ENCODE measurements at places on chromosomes 2 and 18.

DNA sequence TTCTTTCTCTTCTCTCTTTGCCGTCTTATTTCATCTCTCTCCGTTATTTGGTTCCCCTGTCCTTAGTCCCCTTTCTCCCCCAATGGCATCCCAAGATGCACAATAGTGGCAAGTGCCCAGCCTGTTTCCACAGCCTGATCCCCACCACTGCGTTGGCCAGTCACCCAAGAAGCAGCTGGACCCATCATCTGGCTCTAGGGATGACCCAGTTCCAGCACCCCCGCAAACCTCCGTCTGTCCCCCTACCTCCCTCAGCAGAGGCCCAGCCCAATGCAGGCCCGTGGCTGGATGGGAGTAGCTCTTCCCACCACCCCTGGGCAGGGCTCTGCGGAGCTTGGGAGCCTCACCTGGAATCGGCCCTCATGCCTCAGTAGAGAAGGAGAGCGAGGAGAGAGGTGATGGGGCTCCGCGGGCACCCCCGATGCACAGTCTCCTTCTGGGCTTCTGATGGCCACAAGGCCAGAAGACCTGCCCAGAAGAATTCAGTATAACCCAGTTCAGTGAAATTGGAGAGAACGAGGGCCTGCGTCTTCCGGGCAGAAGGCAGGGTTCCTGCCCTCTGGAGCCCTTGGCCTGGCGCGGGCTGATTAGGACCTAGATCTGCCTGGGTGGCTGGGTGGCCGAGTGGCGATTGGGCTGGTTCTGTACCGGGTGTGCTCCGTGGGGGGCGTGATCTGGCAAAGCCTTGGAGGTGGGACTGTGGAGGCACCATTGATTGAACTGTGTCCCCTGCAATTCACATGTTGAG lies 50.9 kb downstream of the RRM2 start:
- DNase-seq, result no peak

GRCh38 chr2:171878481-171878993 lies 15.5 kb downstream of the SLC25A12 start:
- no peak for DNase-seq

DNA sequence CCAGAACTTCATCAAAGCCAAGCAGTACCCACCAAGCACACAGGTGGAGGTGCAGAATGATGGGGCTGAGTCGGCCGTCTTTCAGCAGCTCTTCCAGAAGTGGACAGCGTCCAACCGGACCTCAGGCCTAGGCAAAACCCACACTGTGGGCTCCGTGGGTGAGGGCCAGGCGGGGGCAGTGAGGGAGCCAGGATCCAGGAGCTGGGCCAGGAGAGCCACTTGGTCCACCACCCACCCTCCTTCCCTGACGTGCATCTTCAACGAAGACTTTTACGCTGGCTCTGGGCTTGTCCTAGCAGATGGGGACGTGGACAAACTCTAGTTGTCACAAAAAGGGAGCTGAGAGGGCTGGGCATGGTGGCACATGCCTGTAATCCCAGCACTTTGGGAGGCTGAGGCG lies 11.8 kb downstream of the VIL1 start:
- DNase-seq, result no peak

- DNase-seq, result no peak
Measured at GRCh38 chr2:236607471-236608187, 38.0 kb downstream of the ACKR3 start.

DNA sequence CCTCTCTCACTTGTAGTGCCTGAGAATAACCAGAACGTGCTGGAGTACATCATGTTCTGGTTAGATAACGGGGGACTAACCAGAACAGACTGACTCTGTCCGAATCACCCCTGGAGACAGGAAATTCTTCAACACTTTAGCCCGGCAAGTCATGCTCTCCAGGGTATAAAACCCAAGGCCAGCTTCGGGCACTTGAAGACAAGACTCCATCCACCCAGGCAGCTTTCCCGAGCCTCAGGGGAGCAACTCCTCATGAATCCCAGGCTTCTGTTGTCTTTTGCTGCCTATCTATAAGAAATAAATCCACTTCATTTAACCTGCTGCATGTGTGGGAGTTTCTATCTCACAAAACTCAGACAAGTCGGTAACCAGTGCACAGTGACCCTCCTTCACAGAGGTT lies 99.6 kb downstream of the KCNF1 start:
- DNase-seq, result no peak

- DNase-seq, result no peak
Measured at GRCh38 chr18:49399003-49399402, 61.4 kb downstream of the DYM start.

- DNase-seq, result no peak
Measured at GRCh38 chr2:238461491-238461890, 34.8 kb downstream of the ASB1 start.

DNA sequence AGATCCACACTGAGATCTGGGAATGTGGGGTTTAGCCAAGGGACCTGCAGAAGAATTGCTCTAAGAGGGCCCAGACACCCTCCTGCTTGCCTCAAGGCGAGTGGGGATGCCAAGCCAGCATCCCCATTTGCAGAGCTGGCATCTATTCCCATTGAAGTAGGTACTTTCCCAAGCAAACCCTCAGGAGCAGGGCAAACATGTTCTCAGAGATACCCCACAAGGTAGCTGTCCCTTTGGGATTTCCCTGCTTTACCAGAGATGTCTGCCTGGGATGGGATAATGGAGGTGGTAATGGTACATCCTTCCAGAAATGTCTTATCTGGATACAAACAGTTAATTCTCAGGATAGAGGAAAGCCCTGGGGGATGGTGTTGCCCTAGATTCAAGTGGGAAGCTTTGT lies 51.2 kb downstream of the GYPC start:
- no peak for DNase-seq

GRCh38 chr2:1970341-1970740 lies 226.0 kb upstream of the PXDN start:
- no peak for DNase-seq

DNA sequence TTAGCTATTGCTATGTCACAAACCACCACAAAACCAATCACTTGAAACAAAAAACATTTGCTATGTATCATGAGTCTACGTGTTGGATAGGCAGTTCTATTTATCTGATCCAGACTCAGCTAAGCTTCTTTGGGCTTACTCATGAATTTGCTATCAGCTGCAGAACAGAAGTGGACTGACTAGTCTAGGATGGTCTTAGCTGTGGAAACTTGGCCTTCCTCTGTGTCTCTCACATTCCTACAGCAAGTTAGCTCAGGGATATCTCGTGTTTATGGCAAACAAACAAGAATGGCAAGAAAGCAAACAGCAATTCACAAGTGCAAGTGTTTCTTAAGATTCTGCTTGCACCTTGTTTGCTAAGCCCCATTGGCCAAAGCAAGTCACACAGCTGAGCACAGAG lies 288.0 kb upstream of the TNP1 start:
- no peak for DNase-seq

- peak; percentile 47 for DNase-seq
Measured at GRCh38 chr2:233059797-233060500, at the start of gene INPP5D. Gene INPP5D, plus strand, starts transcription at chr2:233060342. Its CDS starts 137 bp downstream, at chr2:233060479.

DNA sequence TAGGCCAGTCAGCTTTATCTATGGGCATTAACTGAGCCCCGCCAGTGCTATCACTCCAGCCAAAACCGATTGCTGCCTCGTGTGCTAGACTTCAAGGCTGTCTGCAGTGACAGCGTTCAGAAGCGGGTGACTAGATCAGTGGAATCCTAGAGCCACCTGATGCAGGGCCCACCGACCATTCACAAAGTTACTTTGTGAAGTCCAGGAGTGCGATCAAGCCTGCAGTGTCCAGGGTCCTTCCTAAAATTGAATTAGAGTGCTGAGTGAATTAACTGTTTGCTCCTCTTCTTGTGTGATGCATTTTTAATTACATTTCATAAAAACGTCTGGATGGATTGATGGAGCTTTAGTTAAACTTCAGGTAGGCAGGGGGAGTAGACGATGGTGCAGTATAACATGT lies 13.9 kb downstream of the PCARE start:
- DNase-seq, result no peak

DNA sequence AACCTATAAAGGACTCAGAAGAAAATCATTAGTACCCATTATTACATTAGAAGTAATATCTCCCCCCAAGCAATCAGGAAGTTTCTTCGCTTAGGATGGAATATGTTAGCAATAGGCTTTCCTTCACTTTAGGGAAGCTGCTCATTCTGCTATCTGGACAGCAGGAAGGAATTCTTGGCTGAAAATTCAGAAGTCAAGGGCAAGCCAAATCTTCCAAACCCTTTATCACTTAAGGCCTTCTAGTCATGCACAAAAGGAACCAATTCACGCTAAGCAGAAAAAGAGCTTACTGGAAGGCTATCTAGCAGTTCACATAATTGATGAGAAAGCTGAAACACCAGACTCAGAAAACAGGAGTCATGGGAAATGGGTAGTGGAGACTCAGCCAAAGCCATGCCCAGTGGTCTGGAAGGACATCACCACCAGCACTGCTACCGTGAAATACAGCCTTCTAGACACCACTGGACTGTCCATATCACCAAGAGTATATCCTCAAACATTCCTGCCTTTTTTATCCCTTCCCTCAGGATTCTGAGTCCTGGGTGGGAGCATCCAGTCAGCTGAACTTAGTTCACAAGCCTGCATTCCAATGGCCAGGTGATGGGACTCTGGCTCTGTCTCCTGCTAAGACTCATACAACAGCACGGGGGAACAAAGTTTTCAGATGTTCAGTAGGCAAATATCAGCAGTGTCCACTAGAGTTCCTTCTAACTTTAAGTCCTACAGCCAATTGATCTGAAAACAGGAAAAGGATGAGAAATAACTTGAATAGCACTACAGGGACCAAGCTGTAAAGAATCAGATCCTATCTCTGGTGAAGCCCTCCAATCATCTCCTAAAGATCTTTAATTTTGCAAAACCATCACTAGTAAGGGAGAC lies 14.8 kb upstream of the ADAM17 start:
- DNase-seq, result no peak

- DNase-seq, result no peak
Measured at GRCh38 chr18:48030616-48031480, 100.4 kb upstream of the SMAD2 start.

GRCh38 chr2:216984937-216985336 lies 125.1 kb upstream of the TNP1 start:
- DNase-seq, result no peak

DNA sequence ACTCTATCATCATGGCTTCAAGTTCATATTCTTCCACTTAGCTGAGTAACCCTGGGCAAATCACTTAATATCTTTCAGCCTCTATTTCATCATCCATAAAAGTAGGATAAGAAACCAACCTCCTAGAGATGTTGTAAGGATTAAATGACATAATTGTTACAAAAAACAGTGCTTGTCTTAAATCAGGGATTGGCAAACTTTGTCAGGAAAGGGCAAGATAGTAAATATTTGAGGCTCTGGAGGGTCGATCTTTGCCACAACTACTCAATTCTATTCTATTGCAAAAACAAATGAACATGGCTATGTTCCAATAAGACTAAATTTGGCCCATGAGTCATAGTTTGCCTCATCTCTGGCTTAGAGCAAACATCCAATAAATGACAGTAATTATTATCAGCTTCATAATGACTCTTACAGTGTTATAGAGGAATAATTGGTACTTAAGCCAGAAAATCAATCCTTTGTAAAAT lies 184.7 kb downstream of the SATB2 start:
- DNase-seq, result no peak

GRCh38 chr2:127527001-127527804 lies 914 bp upstream of the IWS1 start:
- no peak for DNase-seq

DNA sequence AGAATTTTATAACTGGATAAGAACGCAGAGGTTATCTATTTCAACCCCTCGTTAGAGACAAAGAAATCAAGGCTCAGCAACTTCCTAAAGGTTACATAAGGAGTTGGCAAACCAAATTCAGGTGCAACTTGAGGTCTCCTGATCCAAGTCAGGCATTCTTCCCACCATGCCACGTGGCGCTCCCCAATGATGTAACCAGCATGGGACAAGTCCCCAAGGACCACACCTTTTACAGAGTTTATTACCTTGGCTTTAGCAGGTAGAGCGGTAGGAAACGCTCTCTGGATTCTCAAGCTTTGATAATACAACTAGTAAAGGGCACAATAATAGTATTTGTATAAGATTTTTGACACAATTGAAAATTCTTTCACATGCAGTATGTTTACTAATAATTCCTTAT lies 26.7 kb upstream of the MBOAT2 start:
- no peak for DNase-seq

Measured in stimulated activated CD4-positive, alpha-beta T cell treated with anti-CD3 and anti-CD28 coated beads, TNF-alpha, amount 100 ng/mL, for 1 hour (primary cell).